Hematopoietic multipotent progenitor cell treated with erythropoietin and hydrocortisone succinate and interleukin-3 and kit ligand, for 15 days (in vitro differentiated cells): ENCODE measurements at places on chromosomes 7 and 10.

DNA sequence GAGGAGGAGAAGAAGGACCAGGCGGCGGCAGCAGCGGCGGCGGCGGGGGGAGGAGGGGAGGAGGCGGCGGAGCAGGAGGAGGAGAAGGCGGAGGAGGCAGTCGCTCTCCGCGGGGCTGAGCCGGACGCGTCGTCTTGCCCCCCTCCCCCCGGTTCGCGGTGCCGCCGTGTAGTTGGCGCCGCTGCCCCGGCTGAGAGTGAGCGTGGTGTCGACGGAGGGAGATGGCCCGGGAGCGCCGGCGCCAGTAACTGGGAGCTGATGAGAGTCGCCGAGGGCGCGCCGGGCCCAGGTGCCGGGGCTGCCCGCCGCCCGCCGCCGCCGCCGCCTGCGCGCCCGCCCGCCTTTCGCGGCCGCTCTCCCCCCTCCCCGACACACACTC, 257 bp downstream of the WAC start:
- DNase-seq = no peak

GRCh38 chr7:116210345-116211005, at the start of gene TES:
Gene TES, plus strand, starts transcription at chr7:116210539. Its CDS starts 169 bp downstream, at chr7:116210708.
- no peak for DNase-seq

- no peak for DNase-seq
Measured at GRCh38 chr10:1107679-1108078, 51.5 kb downstream of the WDR37 start.

GRCh38 chr7:26500749-26501352, 209.2 kb downstream of the SNX10 start:
- peak; percentile 4 for DNase-seq

- no peak for DNase-seq
Measured at GRCh38 chr7:47577321-47577919, 4.5 kb downstream of the TNS3 start.

DNA sequence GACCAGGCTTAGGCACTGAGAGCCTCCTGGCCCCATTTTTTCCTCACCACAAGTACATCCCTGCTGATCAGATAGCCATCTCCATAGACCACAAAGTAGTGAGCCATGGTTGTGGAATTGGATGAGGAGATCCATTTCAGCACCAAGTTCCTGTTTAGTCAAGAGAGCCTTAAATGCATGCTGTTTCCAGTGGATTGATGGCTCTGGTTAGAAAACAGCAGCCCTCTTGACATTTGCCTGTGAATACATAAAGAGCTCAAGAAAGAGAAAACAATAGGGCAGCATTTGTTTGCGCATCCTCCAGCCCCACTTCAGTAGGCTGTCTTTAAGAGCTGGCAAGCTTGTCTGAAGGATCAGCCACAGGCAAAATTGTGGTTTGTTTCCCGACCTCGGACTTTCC, 251.2 kb downstream of the POU6F2 start:
- DNase-seq = no peak

GRCh38 chr10:110967009-110967630, 47.7 kb downstream of the SHOC2 start:
- no peak for DNase-seq

- no peak for DNase-seq
Measured at GRCh38 chr7:104007614-104008013, 18.2 kb upstream of the RELN start.

- DNase-seq = no peak
Measured at GRCh38 chr7:1811850-1812508, 141.9 kb downstream of the ELFN1 start.

- peak; percentile 47 for DNase-seq
Measured at GRCh38 chr10:74118804-74119203, 31.8 kb downstream of the AP3M1 start.

DNA sequence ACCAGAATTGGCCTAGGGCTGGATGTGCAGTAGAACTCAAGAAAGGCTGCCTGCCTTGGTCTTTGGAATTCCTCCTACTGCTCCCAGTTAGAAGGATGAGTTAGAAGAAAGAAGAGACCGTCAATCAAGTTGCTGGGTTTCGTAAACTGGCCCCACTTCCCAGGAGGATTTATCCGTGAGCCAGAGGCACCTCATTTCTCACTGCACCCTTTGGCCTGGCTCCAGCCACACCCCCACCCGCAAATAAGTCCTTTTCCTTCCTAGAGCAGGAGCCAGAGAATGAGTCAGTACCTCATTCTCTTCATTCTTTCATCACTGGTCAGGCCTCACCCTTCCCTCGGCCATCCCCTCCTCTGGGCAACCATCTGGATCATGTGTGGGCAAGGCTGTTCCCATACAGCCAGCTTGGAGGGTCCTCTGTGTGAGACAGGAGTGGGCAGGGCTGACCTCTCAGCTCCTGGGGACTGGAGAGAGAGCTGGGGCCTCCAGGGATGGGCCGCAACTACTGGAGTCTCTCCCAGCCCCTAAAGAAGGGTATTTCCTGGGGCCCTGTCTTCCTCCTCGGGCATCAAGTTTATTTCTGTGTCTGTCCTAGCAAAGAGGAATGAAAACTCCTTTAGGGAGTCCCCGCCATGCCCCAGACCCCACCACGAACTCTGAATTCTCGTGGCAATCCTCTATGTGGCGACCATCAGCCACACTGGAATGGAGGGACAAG, 87.2 kb upstream of the DUSP5 start:
- no peak for DNase-seq

DNA sequence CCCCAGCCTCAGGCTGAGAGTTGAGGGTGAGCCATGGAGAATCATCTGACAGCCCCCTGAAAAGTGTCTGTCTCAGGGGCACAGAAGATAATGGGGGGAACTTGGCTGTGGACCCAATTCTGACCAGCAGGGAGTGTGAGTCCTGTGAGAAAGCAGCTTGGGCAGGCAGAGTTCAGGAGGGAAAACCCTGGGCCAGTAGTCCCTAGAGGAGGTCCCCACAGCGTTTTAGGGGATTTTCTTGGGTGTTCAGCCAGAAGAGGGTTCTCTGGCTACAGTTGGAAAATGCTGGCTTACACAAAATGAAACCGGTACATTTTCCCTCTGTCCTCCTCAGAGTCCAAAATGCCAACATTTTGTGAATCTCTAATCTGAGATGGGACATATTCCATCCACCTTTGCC, 35.8 kb upstream of the TRIM8 start:
- no peak for DNase-seq

- no peak for DNase-seq
Measured at GRCh38 chr7:87220734-87221215, 1.2 kb upstream of the TMEM243 start.

GRCh38 chr7:22572292-22572691, 72.3 kb upstream of the STEAP1B start:
- no peak for DNase-seq

DNA sequence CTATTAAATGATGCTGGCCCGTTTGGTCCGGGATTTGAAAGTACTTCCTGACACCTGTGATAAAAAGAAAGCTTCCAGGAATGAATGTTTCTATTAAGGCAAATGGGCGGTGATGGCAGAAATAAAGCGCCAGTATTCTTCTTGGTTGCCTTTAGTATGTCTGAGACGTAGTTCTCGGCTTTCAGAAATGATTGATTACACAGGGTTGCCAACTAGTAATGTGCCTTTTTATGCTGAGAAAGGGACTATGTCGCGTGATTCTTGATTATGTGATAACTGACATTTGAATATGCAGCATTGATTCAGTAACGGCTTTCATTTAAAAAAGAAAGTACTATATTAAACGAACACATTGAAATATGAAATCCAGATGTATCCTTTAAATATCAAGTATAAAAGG, 13.9 kb downstream of the ZRANB1 start:
- DNase-seq = no peak
